Stimulated activated CD8-positive, alpha-beta memory T cell treated with anti-CD3 and anti-CD28 coated beads, Interleukin-15, amount 100 ng/mL, for 4 hours (primary cell): ENCODE measurements at places on chromosomes 4 and X.

DNA sequence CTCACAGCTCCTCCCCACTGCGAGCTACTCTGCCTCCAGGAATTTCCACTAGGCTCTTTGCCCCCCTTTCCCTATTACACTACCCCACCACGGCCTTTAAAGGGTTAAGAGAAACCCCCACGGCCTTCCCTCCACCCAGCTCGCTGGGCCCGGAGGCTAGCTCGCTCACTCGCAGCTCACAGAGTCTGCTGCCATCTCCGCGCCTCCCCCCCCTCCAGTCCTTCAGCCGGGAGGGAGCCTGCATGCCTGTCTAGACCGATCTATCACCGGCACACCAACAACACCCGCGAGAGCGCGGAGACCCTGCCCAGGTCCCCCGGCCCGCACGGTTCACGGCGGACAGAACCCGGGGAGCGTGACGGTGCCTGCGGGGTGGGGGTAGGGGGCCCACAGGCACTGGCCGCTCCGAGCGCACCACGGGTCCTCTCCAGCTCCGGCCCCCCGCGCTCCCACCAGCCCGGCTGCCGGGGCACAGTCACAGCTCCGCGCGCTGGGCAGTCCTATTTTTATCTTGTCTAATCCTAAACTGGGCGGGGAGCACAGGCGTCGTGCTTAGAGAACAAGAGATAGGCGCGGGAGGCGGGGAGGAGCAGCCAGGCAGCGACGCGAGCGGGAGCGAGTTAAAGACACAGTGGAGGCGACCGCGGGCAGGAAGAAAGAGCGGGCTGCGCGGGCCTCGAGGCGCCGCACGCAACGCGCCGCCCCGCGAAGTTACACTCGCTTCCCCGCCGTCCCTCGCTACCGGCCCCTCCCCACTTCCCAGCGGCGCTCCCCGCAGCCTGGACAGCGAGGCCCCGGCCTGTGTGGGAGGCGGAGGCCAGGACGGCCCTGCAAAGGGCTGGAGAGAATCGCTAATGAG lies 3.5 kb downstream of the BCOR start:
- no peak for DNase-seq

GRCh38 chr4:8774071-8774470 lies 97.6 kb downstream of the HMX1 start:
- DNase-seq = no peak

- DNase-seq = no peak
Observed at GRCh38 chr4:84502955-84503373, 3.9 kb upstream of the NKX6-1 start.

- no peak for DNase-seq
Observed at GRCh38 chrX:8724300-8724699, 7.6 kb downstream of the ANOS1 start.

- DNase-seq = no peak
Observed at GRCh38 chrX:110699109-110699508, 96.5 kb downstream of the CHRDL1 start.

- DNase-seq = peak; percentile 1
Observed at GRCh38 chr4:74874753-74875367, 58.1 kb upstream of the PARM1 start.

- DNase-seq = no peak
Observed at GRCh38 chr4:84672177-84672576, 89.2 kb downstream of the CDS1 start.

DNA sequence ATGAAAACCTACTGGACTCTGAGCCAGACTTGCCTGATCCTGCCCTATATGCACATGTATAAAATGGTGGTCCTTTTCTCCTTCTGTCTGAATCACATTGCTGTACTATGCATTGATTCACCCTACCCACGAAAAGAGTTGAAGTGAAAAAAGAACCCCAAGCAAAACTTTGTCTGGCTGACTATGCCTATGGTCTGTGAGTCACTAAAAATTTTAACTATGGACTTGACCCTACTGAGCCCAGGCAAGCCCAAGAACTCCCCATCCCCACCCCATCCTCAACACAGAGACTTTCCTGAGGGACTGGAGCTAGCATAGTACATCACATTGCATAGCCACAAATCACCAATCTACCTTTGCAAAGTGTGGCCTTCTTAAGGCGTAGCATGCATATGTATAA lies 116.6 kb upstream of the TENM3 start:
- DNase-seq = no peak

DNA sequence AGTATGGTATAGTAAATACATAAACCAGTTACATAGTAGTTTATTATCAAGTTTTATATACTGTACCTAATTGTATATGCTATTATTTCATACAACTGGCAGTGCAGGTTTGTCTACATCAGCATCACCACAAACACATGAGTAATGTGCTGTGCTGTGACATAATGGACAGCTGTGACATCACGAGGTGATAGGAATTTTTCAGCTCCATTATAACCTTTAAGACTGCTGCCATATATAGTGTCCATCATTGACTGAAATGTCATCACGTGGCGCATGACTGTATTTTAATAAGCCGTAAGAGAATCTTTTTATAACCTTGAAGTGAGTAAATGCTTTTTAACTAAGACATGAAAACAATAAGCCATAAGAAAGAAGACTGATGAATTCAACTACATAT lies 44.8 kb upstream of the ANK2 start:
- no peak for DNase-seq

DNA sequence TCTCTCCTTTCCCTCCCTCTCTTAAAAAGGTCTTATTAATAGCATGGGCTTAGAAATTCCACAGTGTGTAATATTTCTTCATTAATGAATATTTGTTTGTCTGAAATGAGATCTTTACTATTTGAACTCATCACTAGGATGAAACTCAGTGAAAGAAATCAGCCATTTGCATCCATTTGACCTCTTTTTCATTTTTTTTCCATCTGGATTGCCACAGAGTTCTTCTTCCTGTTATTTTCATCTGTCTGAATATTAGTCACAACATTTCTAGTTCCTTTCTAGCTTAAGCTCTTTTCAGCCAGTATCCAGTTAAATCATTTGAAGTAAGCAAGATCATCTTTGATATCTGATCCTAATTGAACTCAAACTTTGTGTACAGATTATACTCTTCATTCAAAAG lies 69.2 kb upstream of the PLS3 start:
- DNase-seq = no peak

DNA sequence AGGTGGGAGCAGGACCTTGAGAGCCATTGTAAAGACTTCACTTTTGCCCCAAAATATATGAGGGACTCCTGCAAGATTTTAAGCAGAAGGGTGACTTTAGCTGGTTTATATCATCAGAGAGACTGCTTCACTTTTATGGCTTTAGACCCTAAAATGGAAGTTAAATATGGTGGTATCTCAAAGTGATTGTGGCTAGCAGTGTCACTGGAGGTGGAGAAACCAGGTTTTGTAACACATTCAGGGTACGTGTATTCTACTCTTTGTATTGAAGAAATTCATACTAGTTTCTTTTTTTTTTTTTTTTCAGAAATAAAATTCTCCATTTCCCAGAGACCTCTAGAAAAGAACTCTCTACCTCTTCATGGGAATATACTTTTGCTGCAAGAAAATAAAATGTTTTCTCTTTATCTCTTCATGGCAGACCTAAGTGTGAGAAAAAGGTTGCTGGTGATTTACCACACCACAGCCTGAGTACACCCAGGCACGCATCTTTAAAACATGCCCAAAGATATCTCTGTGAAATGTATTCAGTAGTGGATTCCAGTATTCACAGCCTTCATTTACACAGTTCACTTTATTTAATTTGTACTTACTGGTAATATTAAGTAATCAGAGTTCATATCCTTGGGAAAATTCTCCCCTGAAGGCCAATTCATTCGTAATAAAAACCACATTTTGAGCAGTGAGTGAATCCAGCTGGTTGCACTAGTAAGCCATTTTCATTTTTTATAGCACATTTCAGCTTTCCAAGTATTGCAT lies 74.3 kb upstream of the GUCY1A1 start:
- no peak for DNase-seq

DNA sequence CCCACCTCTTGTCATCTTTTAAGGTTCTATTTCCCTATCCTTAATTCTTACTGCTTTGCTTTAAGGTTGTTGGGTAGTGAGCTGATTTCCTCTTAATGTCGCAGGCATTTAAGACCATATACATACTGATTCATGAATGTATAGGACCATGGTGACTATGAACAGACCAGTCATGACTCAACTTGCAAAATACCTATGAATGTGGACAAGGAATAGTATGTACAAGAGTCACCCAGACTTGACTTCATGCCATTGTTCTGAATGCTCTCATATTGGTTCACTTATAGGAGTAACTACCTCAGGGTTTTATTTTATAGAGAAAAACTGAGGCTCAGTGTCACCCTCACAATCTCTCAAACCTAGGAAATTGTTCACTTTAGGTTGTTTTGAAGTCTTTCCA lies 44.3 kb downstream of the CCNG2 start:
- DNase-seq = no peak

DNA sequence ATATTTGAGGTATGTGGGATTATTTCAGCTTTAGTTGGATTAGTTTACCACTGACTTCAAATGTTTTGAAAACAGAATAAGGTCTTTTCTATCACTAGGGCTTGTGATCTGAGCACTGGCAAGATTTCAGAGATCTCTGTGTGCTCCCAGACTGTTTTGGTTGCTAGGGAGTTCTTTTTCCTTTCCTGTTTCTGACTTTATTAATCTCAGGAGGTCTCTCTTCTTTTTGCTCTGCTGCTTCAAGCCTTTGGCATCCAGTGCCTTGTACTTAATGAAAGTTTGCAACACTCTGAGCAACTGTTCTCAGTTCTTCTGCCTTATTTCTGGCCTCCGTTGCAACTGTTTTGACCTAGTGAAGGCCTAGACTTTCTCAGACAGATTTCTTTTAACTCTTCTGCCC lies 32.1 kb upstream of the PAQR3 start:
- no peak for DNase-seq

DNA sequence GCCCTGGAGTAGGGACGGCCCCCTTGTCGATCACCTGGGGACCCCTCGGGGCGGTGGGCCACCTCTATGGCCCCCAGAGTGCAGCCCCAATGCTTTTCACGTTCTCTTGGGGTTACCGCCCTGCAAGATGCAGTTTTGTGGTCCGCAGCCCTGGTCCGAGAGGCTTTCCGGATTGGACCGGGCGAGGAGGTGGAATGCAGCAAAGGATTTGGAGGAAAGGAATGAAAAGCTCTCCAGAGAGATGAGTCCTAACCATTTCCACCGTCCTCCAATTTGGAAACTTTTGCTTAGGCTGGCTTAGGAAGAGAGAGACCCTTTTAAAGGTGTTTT lies 601 bp downstream of the SLC25A43 start:
- no peak for DNase-seq

- no peak for DNase-seq
Observed at GRCh38 chrX:147735364-147735763, 176.4 kb upstream of the FMR1 start.

- no peak for DNase-seq
Observed at GRCh38 chr4:154719087-154719486, 24.7 kb upstream of the LRAT start.

DNA sequence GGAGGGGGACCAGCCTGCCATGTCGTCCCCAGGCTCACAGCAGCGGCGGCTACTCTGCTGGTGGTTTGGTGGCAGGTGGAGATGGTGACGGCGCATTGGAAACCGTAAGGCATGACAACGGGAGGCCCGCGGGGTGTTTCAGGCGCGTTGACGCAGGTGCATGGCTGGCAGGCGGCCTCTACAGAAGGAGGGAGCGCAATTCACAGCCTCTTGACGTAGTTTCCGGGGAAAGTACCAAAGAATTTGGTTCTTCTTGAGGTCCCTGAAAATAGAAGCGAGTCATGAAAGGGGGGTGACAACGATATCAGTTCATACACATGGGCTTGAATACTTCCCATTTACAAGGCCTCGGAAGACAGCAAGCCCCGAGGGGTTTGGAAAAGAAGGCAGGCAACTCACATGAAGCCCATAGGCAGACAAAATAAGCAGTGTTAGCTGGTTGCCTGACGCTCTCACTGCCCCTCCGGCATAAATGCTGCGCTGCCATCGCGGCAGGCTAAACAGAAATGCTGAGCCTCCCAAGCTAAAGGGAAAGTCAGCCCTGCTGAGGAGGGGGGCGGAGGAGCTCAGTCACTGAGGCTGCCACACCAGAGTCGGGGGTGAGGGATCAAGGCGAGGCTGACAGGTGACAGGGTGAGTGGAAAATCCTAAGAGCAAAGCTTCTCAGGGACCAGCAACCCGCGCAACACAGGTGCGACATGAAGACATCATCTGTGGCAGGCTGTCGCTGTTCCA lies 52.3 kb upstream of the PDLIM3 start:
- DNase-seq = peak; percentile 9

DNA sequence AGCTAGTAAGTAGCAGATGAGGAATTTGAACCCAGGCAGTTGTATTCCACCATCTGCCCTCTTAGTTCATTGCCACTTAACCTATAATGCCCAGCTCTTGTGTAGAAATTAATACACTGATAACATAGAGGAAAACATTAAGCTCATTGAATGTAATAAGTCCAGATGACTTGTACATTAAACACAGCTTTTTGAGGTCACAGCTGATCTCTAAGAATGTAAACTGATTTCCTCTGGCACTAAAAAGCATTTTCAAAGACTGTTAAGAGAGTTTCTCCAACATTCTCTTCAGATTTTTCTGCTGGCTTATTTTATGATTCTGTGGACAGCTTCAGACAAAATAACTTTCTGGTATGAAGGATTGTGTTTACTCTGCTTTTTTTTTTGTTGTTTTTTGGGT lies 42.7 kb downstream of the HPRT1 start:
- DNase-seq = no peak

GRCh38 chr4:127548990-127549925 lies 83.5 kb upstream of the INTU start:
- no peak for DNase-seq

GRCh38 chrX:71183341-71183740 lies 38.7 kb downstream of the NLGN3 start:
- DNase-seq = no peak

GRCh38 chr4:166625018-166625637 lies 609.2 kb downstream of the SPOCK3 start:
- no peak for DNase-seq

- DNase-seq = no peak
Observed at GRCh38 chrX:43865791-43866190, 16.5 kb downstream of the MAOB start.

GRCh38 chr4:99029852-99030251 lies 34.3 kb downstream of the METAP1 start:
- no peak for DNase-seq

GRCh38 chrX:153539979-153540358 lies 22.5 kb downstream of the ATP2B3 start:
- no peak for DNase-seq
